ENCODE measurements at places on chromosomes 12 and 14.

DNA sequence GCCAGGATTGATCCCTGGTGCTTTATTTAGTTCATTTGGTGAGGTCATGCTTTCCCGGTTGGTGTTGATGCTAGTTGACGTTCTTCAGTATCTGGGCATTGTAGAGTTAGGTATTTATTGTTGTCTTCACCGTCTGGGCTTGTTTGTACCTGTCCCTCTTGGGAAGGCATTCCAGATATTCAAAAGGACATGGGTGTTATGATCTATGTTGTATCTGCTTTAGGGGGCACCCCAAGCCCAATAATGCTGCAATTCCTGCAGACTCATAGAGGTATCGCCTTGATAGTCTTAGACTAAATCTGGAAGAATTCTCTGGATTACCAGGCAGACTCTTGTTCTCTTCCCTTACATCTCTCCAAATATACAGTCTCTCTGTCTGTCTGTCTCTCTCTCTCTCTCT, 42.1 kb downstream of the AK7 start:
- no peak for DNase-seq

GRCh38 chr12:58930770-58931324, 10.5 kb upstream of the LRIG3 start:
- DNase-seq, result no peak

DNA sequence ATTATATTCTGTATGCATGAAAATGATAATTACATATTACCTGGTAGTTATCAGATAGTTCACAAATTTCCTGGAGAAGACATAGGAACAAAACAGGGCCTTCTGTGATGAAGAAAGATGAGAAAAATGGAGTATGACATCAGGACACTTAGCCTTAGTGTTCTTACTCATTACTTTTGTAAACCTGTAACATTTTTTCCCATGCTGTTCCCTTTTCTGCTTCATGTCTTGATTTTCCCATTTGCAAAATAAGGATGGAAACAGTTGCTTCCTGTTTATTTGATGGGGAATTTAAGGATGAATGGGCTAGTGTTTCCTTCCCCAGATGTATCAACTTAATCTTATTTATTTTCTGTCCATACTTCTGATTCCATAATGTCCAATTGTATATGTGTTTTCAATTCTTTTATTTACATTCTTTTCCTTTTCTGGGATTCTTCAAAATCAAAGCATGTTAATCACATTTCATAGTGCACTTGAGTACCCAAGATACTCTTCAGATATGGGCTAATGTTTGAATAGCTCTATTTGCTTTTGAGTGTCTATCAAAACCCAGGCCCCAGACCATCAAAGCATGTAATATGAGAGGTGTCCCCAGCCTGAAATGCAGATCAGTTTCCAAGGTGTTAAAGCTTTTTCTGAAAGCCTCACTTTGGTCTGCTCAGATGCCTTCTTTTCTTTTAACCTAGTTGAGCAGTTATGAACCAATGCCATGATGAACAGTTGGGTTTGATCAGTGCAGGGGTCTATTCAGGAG, 260.5 kb downstream of the RAD51B start:
- DNase-seq, result no peak

GRCh38 chr12:83092606-83093005, 405.9 kb downstream of the TMTC2 start:
- DNase-seq, result no peak

GRCh38 chr14:76767681-76768656, 6.7 kb downstream of the VASH1 start:
- DNase-seq, result no peak

- no peak for DNase-seq
Measured at GRCh38 chr14:57974896-57975295, 109.0 kb upstream of the SLC35F4 start.

GRCh38 chr12:46785382-46785781, 40.4 kb downstream of the SLC38A4 start:
- DNase-seq, result no peak

DNA sequence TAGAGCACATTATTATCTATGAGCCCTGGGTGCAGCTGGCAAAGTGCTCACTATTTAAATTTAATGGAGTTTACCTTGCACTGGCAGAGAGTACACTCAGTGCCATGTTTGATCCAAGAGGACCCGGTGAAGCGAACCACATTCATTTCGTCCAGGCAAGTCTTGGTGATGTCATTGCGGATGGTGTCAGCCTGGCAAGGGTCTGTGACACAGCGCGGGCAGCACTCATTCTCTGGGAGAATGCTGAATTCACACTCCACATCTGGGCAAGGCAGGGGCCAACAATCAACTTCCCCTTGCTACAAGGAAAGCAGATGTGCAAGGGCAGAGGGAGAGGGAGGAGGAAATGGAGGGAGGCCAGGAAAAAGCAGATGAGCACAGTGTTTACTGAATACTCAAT, 356.2 kb downstream of the NELL2 start:
- DNase-seq, result no peak
